ENCODE measurements at places on chromosomes 1 and 21. TPM values are rescaled to one million over a fixed set of nuclear protein-coding genes. Genes with fewer than 3 reads are reported as not detected.

GRCh38 chr1:177343445-177343844, 172.7 kb downstream of the BRINP2 start:
- no peak for DNase-seq

- no peak for DNase-seq
Measured at GRCh38 chr1:89566761-89567174, 42.1 kb downstream of the LRRC8B start.

GRCh38 chr1:162562470-162562828, 927 bp downstream of the UAP1 start:
- DNase-seq: peak; percentile 66

DNA sequence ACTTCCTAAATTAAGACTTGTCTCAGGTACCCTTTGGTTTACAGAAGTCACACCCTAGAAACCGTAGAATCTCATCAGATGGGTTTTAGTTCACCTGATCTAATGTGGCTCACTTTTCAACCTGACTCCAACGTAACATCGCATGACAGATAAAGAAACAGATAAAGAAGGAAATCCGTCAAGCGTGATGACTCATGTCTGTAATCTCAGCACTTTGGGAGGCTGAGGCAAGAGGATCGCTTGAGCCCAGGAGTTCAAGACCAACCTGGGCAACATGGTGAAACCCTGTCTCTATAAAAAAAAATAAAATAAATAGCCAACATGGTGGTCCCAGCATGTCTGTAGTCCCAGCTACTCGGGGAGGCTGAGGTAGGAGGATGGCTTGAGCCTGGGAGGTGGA, 97.3 kb downstream of the SPSB1 start:
- no peak for DNase-seq

The SPRR3 gene
- not detected for total RNA-seq

DNA sequence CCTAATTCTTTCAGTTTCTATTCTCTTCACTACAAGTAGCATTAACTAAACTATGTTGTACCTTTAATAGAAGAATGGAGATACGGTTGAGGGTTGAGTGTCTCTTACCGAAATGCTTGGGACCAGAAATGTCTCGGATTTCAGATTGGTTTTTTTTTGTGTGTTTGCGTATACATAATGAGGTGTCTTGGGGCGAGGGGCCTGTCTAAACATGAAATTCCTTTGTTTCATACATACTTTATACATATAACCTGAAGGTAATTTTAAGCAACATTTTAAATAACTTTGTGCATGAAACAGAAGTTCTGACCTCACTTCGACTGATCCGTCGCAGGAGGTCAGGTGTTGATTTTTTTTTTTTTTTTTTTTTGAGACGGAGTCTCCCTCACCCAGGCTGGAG, 36.3 kb upstream of the MYOCOS start:
- no peak for DNase-seq

The MPC2 gene
- 172 TPM for total RNA-seq

DNA sequence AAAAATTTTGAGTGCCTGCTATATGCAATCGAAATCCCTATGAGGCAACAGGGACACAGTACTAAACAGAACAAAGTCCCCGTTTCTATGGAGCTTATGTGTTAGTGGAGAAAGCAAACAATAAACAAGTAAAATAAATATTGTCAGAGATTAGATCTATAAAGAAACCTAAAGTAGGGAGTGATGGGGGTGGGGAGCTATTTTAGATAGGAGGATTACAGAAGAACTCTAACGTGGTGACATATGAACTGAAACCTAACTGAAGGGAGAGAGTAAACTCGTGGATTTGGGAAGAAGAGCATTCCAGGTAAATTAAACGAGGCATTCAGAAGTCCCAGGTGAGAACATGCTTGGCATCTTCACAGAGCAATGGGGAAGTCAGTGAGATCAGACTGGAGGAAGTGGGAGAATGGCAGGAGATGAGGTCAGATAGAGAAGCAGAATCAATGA, 154.5 kb downstream of the DENND1B start:
- no peak for DNase-seq

DNA sequence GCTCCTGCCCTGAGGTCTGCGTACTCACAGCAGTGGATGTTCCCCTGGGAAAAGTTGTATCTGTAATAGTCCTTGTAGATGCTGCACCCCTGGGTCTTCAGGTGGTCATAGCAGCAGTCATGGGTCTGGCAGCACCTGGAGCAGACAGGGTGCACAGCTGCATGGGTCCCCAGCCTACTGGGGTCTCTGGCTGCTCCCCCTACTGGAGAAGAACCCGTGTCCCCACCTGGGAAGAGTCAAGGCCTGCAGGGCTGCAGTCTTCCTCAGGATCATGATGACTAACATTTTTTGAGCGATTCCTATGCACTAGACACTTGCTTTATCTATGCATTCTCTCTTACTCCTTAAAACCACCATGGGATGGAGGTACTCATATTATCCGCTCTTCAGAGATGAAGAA, 3.9 kb downstream of the PLA2G2D start:
- DNase-seq: no peak

Measured in MG63 (cell line).